ENCODE measurements at places on chromosomes 12 and 14. TPM values are rescaled to one million over a fixed set of nuclear protein-coding genes. Genes with fewer than 3 reads are reported as not detected.

GRCh38 chr12:129790930-129791329 lies 112.9 kb downstream of the TMEM132D start:
- H3K36me3 ChIP-seq: no peaks in the 10 kb centered on the region
- no peak for DNase-seq
- H3K27me3 ChIP-seq: no peaks in the 10 kb centered on the region
- H3K4me1 ChIP-seq: no peaks in the 10 kb centered on the region
- no peak overlapping the region for H3K27ac ChIP-seq

The GPRC5D gene
- 0.22 TPM for total RNA-seq

DNA sequence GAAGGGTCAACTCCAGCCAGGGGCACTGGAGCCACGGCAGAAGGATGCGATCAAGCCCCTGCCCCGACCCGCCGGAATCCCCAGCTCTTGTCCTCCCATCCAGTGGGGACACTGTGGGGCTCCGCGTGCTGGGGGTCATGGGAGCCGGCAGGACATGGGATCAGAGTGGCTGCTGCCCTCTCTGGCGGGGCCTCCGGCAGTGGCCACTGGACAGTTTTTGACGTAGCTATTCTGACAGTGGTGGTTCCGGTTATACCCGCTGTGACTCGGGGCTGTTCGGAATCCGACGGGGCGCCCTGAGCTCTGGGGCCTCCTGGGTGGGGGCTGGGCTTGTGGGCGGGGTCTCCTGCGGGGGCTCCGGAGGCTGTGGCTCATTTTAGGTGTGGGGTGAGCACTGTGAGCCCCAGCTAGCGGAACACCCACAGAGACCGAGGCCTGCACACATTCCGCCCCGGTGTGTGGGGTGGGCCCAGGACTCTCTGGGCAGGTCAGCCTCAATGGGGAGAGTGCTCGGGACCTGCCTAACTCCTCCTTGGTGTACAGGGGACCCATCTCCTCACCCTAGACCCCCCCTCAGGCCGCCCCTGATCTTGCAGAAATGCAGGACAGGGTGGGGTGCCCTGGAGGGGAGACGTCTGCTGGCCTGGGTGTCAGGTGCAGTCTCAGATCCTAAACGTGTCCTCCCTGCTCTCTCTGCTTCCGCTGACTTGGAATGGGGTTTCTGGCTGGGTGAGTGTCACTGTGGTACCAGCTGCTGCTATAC lies 374.2 kb downstream of the TMEM121 start:
- peaks cover 14% of the 10 kb centered on the region for H3K4me1 ChIP-seq
- no peak overlapping the region for H3K27ac ChIP-seq
- no peak overlapping the region for H3K4me3 ChIP-seq
- no peaks in the 10 kb centered on the region for H3K36me3 ChIP-seq

DNA sequence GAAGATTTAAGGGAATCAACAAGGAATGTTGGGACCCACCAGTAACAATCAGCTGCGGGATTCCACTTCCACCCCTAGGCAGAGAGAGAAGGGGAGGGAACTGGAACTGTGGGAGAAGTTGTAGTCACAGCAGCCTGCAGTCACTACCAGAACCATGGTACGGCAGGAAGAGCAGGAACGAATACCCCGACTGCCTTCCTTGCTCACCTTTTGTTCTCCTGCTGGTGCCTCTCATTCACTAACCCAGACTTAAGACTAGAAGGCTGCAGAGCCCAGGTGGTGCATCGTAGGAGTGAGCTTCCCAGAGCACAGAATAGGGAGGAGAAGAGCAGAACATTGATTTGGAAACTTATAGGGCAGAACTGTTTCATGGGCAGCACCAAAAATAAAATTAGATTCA lies 154.2 kb downstream of the DYRK2 start:
- H3K27me3 ChIP-seq: no peaks in the 10 kb centered on the region
- no peak overlapping the region for H3K27ac ChIP-seq
- no peak for DNase-seq
- no peak overlapping the region for H3K4me3 ChIP-seq

The PIWIL1 gene
- not detected for total RNA-seq

The SUOX gene
- 3.5 TPM for total RNA-seq

DNA sequence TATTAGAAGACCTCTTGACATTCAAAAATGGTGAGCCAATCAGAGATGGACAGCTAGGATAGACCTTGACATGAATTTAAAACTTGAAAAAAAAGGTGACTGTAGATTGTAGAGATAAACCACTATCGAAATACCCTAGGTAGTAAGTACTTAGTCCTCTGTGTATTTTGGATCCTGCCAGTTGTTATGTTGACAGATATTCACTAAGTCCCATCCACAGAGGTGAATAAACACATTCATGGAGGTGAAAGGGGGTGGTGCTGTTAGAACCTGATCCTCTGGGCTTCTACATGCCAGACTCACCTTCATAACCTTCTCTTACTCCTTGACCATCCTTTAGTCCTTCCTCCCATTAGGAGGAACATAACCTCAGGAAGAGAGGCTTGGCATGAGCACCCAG lies 72.3 kb downstream of the OTX2 start:
- no peak overlapping the region for H3K4me3 ChIP-seq
- peaks cover 11% of the 10 kb centered on the region for H3K27me3 ChIP-seq
- H3K27ac ChIP-seq: no peak overlapping the region
- H3K36me3 ChIP-seq: no peaks in the 10 kb centered on the region

The FBRSL1 gene
- total RNA-seq: 51.1 TPM

The TSPAN8 gene
- total RNA-seq: not detected

GRCh38 chr14:28294834-28295440 lies 471.6 kb upstream of the FOXG1 start:
- H3K27me3 ChIP-seq: no peaks in the 10 kb centered on the region
- H3K4me1 ChIP-seq: no peaks in the 10 kb centered on the region
- no peak for DNase-seq
- H3K36me3 ChIP-seq: no peaks in the 10 kb centered on the region
- H3K4me3 ChIP-seq: no peak overlapping the region
- H3K27ac ChIP-seq: no peak overlapping the region

The DNAL1 gene
- total RNA-seq: 7.7 TPM

- H3K4me1 ChIP-seq: no peaks in the 10 kb centered on the region
- H3K4me3 ChIP-seq: no peak overlapping the region
- H3K27me3 ChIP-seq: no peaks in the 10 kb centered on the region
- H3K27ac ChIP-seq: no peak overlapping the region
Observed at GRCh38 chr14:87434011-87434410, 559.0 kb downstream of the GALC start.

The MYO1H gene
- not detected for total RNA-seq

- H3K27ac ChIP-seq: no peak overlapping the region
- H3K4me3 ChIP-seq: no peak overlapping the region
- peaks cover 6% of the 10 kb centered on the region for H3K27me3 ChIP-seq
- H3K36me3 ChIP-seq: no peaks in the 10 kb centered on the region
- H3K4me1 ChIP-seq: no peaks in the 10 kb centered on the region
- no peak for DNase-seq
Observed at GRCh38 chr12:74415633-74416032, 122.0 kb upstream of the ATXN7L3B start.

DNA sequence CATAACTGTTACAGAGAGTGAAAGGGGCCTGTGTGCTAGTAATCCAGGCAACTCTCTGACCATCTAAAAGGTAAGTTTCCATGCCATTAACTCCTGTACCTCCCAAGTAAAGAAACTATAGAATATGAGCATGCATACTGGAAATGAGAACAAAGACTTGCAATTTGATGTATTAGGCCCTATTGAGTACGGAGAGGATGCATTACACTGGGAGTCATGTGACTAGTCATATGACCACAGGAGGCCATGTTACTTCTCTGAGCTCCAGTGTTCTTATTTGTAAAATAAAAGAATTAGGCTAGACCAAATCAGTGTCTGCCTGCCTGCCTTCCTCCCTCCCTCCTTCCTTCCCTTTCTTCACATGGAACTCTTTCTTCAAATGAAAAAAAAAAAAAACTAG lies 440.1 kb upstream of the CCDC196 start:
- no peaks in the 10 kb centered on the region for H3K36me3 ChIP-seq
- H3K27me3 ChIP-seq: peaks cover 13% of the 10 kb centered on the region
- H3K4me1 ChIP-seq: no peaks in the 10 kb centered on the region
- DNase-seq: no peak

GRCh38 chr14:56491299-56492285 lies 88.0 kb upstream of the TMEM260 start:
- H3K4me3 ChIP-seq: no peak overlapping the region
- peaks cover 4% of the 10 kb centered on the region for H3K4me1 ChIP-seq
- H3K27me3 ChIP-seq: no peaks in the 10 kb centered on the region
- DNase-seq: peak; percentile 42
- no peaks in the 10 kb centered on the region for H3K36me3 ChIP-seq
